ENCODE measurements at places on chromosomes 3 and 15. TPM values are rescaled to one million over a fixed set of nuclear protein-coding genes. Genes with fewer than 3 reads are reported as not detected.

AMIGO3 gene
- not detected for polyA plus RNA-seq

PPM1L gene
- 0.72 TPM for polyA plus RNA-seq

CHAC1 gene
- polyA plus RNA-seq: 107 TPM

PRTG gene
- 1.1 TPM for polyA plus RNA-seq

GRM2 gene
- polyA plus RNA-seq: 0.09 TPM

SKOR1 gene
- 0.02 TPM for polyA plus RNA-seq

FGF7 gene
- polyA plus RNA-seq: 30.4 TPM

ATG7 gene
- 26.2 TPM for polyA plus RNA-seq

SLITRK3 gene
- not detected for polyA plus RNA-seq

ATP13A4 gene
- 0.10 TPM for polyA plus RNA-seq

SEMA3F gene
- 11.4 TPM for polyA plus RNA-seq

TOPBP1 gene
- polyA plus RNA-seq: 18.9 TPM

VEPH1 gene
- 17.9 TPM for polyA plus RNA-seq

CCR1 gene
- not detected for polyA plus RNA-seq

All from BJ (cell line).